ENCODE measurements at places on chromosomes 6 and 20.
A peak's percentile ranks its signal among the peaks of the same experiment; 100 is the strongest.

GRCh38 chr20:56554869-56555268 lies 21.8 kb downstream of the FAM209B start:
- DNase-seq = no peak

GRCh38 chr20:43894491-43894890 lies 20.2 kb upstream of the TOX2 start:
- no peak for DNase-seq

DNA sequence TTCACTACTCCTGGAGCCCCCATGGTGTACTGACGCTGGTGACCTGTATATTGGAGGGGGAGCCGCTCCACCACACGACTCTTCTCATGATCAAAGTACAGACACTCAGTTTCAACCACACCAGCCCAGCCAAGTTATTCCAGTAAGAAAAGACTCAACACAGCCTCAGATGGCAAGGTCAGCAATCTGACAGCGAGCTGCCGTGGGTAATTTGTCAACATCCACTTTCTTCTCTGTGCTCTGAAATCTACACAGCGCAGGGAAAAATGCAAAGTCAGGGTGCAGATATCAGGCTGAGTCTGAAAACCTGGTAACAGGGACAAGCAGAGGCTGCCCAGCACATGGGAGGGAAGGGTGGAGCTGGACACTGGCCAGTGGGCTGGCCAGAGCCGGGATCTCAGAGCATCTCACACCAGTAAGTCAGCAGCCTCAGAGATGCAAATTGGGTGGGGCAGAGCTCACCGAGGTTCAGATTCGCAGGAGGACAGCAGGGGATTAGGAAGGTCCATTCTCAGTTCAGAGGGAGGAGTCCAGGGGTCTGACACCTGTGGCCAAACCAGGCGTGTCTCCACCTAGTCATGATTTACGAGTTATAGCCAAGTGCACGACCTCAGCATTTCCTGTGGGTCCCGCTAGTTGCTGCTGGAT lies 44.5 kb upstream of the RPS6KA2 start:
- no peak for DNase-seq

GRCh38 chr6:39453956-39454524 lies 131.5 kb upstream of the KCNK16 start:
- no peak for DNase-seq

DNA sequence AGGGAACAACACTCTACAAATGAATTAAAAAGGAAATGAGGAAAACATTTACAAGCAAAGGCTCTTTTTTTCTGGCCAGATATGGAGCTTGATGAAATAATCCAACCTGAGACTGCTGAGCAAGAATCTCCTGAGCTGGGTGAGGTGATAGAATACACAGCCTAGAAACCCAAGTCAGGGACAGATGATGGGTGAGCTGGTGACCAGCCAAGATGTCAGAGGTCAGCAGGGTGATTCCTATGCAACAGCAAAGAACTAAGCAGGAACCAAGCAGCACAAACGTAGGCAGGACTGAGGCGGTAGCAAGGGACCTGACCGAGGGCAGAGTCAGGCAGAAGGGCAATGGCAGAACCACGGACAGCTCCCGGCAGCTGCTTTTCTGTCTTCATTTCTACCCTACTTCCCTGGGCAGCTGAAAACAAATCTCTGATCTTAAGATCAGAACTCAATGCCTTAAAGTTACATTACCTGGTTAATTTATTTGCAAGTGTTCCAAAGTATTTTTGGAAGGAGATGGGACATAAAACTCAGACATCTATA lies 75.1 kb downstream of the CDC40 start:
- DNase-seq = no peak

DNA sequence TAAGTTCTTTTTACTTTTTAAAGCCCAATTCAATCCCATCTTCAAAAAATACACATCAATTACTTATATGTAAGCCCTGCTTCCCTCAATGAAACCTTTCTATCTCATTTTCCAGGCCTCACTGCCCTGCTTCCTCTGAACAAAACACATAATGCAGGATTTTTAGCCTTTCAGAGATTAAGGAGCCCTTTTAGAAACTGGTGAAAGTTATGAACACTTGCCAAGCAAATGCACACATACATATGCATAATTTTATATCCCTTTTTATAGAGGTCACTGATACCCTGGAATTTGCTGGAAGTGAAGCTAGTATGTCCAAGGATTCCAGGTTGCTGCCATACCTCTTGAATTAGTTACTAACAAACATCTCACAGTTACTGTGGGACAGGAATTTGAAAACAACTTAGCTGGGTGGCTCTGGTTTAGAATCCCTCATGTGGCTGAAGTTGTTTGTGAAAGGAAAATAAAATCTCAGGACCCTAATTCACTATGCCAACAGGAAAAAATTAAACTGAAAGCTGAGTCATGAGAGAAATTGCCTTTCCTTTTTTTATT lies 75.8 kb downstream of the UBE3D start:
- no peak for DNase-seq

DNA sequence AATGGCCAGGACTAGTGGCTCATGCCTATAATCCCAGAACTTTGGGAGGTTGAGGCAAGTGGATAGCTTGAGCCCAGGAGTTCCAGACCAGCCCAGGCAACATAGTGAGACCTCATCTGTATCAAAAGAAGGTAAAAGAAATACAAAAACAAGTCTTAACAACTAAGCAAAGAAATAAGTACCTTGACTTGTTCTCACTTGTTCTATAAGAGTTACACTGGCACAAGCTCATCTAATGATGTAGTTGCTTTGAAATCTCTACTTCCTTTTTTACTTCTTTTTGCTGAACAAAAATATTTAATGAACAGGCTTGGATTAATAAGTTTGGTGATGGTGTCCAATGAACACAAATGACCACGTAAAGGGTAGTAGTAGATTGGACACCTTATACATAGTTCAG lies 72.2 kb downstream of the SGK1 start:
- DNase-seq = no peak

GRCh38 chr6:147548921-147549475 lies 40.5 kb downstream of the SAMD5 start:
- DNase-seq = no peak

- no peak for DNase-seq
These were observed 30.6 kb downstream of the CPNE5 start for GRCh38 chr6:36808634-36809033.

DNA sequence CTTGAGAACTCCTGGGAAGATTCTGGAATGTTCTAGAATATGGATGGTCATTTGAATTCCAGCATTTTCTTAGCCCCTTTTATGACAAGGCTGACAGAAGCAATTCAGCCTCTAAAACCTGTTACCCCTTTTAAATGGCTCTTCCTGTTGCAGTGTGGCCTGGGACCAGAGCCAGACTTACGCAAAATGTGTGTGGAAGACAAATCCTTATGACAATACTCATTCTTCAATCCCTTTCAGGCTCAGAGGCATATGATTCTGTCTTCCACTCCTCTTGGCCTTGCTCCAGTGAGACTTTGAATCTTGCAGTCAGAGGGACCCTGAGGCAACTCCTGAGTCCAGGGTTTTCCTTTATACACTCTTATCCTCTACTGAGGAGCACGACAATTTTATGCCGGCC lies 287.0 kb downstream of the CLIC5 start:
- no peak for DNase-seq

DNA sequence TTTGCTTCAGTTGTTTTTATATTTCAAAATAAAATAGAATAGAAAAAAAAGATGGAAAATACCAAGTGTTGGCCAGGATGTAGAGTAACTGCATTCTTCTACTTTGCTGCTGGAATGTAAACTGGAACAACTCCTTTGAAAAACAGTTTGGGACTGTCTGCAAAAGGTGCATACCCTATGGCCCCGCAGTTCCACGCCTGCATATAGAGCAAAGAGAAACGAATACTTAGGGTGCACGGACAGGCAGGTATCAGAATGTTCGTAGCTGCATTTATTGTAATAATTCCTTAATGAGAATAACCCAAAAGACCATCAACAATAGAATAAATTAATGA lies 603 bp upstream of the RAB23 start:
- DNase-seq = no peak

DNA sequence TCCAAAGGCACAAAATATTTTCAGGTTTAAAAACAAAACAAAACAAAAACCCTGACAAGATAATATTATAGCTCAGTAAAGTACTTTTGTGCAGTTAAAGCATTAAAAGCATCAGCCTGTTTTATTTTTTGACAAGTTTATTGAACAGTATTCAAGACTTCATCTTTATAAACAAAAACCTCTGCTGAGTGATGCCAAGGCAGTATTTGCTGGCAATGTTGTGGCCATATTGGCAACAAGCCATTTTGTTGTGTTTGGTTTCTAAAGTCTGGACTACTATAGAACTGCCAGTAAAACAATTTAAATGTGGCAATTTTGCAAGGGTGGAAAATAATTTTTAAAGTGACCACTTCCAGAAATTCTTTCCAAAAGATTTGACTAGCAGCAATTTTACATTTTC lies 15.9 kb downstream of the CPNE1 start:
- DNase-seq = no peak

- no peak for DNase-seq
These were observed 135.7 kb downstream of the BTBD3 start for GRCh38 chr20:12053353-12053752.

DNA sequence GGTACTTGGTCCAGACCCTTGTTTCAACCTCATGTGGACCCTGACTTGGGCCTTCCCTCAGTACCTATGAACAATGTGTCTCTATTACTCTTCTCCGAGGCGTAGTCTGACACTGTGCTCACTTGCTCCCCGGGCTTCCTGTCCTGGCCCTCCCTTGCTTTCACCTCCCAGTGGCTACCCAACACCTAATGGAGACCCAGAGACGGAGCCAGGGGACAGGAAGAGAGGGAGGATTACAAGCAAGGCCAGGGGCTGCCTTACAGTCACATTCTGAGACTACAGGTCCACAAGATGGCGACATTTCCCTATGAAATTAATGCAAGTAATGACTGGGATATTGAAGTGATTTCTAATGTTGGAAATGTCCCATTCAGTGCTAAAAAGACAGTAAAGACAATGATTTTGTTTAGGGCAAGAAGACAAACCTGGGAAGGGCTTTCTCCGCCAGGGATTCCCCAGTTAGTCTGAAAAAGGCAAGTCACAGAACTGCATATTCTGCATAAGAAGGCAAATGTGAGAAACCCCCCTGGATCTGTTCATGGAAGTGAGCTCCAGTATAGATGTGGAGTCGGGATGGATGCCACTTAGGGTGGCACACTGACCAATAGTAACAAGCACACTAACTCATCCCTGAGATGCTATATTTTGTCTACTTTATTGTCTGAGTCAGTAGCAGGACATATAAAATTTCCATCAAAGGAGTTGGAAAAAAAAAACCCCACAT lies 44.0 kb upstream of the ZBTB24 start:
- DNase-seq = peak; percentile 26

DNA sequence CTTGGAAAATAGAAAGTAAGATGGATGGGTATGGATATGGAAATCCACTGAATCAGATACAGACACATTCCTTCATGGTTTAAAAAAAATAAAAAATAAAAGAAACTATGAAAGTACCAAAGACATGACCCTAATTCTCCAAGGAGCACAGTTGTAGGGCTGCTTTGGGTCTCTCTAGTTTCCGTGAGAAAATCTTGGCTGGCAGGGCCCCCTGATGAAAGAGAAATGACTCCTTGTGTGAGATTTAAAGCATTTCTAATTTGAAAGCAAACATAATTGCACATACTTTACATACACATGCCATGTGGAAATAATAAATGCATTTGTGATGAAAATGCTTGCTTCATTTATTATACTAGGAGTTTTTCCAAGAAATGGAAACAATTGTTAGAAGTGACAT lies 593.9 kb upstream of the BTBD3 start:
- DNase-seq = no peak

- DNase-seq = peak; percentile 46
These were observed 68.5 kb downstream of the FYN start for GRCh38 chr6:111804627-111805235.

GRCh38 chr6:44096612-44097011 lies 30.6 kb downstream of the MRPL14 start:
- DNase-seq = peak; percentile 59

- no peak for DNase-seq
These were observed 94.2 kb upstream of the MBOAT1 start for GRCh38 chr6:20306491-20306890.

GRCh38 chr20:51789434-51789833 lies 12.9 kb downstream of the SALL4 start:
- no peak for DNase-seq

DNA sequence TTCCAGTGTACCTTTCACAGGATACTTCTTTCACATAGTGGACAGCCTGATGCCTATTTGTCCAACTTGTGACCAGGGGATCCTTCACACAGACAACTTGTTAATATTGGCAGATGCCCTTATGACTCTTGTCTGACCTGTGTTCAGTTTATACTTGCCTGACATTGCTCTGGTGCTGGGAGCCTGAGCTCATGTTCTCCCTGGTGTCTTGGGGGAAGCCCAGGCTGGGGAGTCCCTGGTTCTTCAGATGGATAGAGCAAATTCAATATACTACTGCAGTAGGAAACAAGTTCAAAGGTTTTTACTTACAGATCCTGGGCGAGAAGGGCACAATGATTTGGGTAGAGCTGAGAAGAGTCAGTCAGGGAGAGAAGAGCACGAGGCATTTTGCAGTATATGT lies 76.1 kb downstream of the NKAIN2 start:
- no peak for DNase-seq

GRCh38 chr6:145814501-145815308 lies at the start of gene FBXO30:
TSS of gene FBXO30 (minus strand) at chr6:145814795. CDS start at chr6:145806405, 8,390 bp downstream.
- peak; percentile 72 for DNase-seq

DNA sequence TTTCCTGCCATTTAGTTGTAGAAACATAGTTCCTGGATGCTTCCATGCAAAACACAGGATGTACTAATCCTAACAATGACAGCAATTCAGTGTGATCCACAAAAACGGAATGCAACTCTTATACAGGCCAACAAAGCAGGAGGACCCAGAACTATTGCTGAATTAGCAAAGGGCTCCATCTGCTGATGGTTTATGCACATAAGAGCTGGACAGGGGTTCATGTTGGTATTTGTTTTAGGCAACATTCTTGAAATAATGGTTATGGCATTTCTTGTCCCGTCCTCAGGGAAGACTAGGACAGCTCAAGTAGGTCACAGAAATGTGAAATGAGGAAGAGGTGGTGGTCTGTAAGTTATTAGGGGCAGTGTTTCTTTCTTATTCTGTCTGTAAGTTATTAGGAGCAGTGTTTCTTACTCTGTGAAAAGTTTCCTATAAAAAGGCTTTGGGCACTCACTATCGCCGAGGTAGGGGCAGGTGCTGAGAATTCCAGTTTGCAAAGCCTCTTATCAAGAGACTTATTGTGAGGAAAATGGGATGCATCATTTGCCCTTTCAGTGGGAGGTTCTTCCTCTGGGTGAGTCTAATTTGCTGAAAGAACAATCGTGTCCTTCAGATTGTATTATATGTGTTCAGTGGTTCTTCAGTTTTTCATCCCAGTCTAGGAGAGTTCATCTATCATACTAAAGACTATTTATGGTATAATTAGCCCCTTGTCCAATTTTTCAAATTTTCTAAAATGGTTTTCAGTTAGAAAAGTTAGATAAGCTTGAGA lies 171.1 kb downstream of the MCHR2 start:
- DNase-seq = no peak

DNA sequence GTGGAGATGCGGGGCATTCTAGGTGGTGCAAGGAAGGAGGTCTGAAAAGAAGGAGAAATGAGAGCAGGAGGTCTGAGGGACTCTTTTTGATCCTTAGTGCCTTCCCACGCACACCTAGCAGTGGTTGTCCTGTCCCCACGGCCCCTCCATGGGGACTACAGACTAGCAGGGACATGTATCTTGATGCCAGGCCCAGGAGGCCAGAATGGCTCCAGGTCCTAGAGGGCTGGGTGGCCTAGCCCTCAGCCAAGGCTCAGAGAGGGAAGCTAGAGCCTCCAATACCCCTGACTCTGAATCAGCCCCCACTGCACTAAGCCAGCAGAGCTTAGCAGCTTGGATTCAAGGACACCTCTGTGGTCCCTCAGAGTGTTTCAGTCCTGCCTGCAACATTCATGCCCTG lies 16.7 kb upstream of the BLCAP start:
- no peak for DNase-seq
